ENCODE measurements at places on chromosomes 7 and 10. TPM values are rescaled to one million over a fixed set of nuclear protein-coding genes. Genes with fewer than 3 reads are reported as not detected.

Gene SPDYE2
- not detected for total RNA-seq

DNA sequence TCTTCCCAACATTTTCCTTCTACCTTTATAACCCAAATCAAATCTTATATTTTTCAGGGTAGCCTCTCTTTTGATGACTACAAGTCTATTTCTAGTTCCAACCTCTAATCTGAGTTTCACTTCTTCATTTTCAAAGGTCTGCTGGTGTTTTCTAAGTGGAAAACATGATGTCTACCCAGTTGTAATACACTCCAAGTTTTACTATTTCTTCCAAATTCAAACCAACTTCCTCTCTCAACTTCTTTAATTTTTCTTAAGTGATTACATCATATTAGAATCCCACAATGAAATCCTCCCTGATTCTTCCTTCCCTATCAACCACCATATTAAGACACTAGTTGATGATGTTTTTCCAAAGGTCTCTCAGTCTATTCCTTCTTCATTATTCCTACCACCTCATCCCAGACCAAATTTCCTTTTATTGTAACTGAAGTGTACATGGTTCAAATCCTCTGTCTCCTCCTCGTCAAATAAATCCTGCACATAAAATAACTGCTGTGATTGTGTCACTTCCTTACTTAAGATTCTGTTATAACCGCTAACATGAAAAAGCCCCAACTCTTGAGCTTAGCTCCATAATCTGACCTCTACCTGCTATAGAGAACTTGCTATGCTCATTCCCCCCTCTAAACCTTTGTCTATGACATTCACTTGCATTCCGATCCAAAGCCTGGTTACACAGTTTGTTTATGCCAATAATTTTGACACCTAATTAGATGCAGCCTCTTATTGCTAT, 12.7 kb downstream of the TAS2R38 start:
- no peak for DNase-seq

DNA sequence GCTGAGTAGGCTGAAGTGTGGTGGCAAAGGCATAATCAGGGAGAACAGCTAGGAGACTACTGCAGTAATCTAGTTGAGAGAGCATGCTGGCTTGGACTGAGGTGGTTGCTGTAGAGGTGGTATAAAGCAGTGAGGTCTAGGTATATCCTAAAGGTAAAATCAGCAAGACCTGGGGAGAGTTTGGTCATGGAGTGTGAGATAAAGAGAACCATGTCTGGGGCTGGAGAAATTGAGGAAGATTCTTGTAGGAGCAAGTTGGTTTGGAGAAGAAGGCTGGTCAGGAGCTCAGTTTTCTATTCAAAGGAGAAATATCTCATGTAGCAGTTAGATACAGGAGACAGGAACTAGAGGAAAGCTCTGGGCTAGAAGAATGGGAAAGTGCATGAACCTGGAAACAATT, 32.9 kb upstream of the ST7 start:
- no peak for DNase-seq

GRCh38 chr7:121182902-121183301, 145.9 kb upstream of the WNT16 start:
- DNase-seq = no peak

All from glutamatergic neuron (in vitro differentiated cells).